Adrenal gland (tissue), 19 donors: ENCODE measurements at places on chromosomes 6 and 20. TPM values are rescaled to one million over a fixed set of nuclear protein-coding genes. Genes with fewer than 3 reads are reported as not detected.
A peak's percentile ranks its signal among the peaks of the same experiment; 100 is the strongest.

The GHRH gene
- not detected for total RNA-seq

DNA sequence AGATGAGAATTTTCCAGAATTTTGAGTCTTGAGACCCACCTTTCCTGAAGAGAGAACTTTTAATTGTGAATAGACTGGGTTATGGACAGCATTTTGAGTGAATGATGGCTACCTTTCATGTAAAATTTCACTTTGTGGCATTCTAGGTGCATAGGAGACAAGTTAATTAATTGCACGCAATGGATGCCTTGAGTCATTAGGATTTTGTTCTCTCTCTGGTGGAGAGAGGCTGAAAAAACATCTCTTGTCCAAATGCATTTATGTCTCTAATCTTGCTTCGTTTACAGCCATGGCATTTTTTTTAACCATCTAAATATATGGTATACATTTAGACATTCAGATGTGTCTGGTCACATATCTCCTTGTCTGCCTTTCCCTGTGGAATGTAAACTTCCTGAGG, 3.1 kb downstream of the RHAG start:
- H3K36me3 ChIP-seq: no peaks in the 10 kb centered on the region
- no peak for DNase-seq
- H3K27me3 ChIP-seq: no peaks in the 10 kb centered on the region
- no peaks in the 10 kb centered on the region for H3K4me1 ChIP-seq
- H3K4me3 ChIP-seq: no peak overlapping the region

The CENPB gene
- 107 TPM for total RNA-seq

- no peaks in the 10 kb centered on the region for H3K36me3 ChIP-seq
- no peak overlapping the region for H3K27ac ChIP-seq
- no peak for DNase-seq
- H3K4me1 ChIP-seq: peaks cover 24% of the 10 kb centered on the region
- H3K4me3 ChIP-seq: no peak overlapping the region
- no peaks in the 10 kb centered on the region for H3K27me3 ChIP-seq
Measured at GRCh38 chr6:154736618-154737259, 3.5 kb downstream of the SCAF8 start.

GRCh38 chr6:133953634-133954415, 801 bp downstream of the TBPL1 start:
- no peak for DNase-seq
- peak overlapping the region; percentile 93 for H3K27ac ChIP-seq
- peaks cover 23% of the 10 kb centered on the region for H3K4me1 ChIP-seq
- peak overlapping the region; percentile 86 for H3K4me3 ChIP-seq
- H3K27me3 ChIP-seq: no peaks in the 10 kb centered on the region

The MPC1 gene
- total RNA-seq: 54.8 TPM

GRCh38 chr20:36384022-36384619, 78.0 kb downstream of the DLGAP4 start:
- H3K36me3 ChIP-seq: no peaks in the 10 kb centered on the region
- no peaks in the 10 kb centered on the region for H3K4me1 ChIP-seq
- no peaks in the 10 kb centered on the region for H3K27me3 ChIP-seq
- H3K27ac ChIP-seq: no peak overlapping the region
- H3K4me3 ChIP-seq: no peak overlapping the region

The RAD21L1 gene
- not detected for total RNA-seq

The CST7 gene
- 1.6 TPM for total RNA-seq

DNA sequence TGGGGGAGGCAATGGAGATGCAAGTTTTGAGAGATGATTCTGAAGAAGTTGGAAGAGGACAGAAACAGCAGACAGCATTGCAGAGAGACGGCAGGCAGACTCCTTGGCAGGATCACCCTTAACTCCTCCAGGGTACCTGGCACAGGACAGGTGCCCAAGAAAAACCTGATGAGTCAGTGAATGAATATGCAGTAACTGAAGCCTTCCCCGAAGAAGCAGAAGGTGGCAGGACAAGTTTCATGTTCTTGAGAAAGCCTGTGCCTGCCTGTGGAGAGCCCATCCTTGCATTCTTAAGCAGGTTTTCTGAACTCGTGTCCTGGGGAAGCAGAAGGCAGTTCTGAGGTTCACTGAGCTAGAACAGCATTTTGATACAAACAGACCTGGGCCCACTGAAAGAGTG, 79.6 kb upstream of the SASH1 start:
- no peak overlapping the region for H3K4me3 ChIP-seq
- no peaks in the 10 kb centered on the region for H3K4me1 ChIP-seq
- no peaks in the 10 kb centered on the region for H3K27me3 ChIP-seq
- no peak for DNase-seq

DNA sequence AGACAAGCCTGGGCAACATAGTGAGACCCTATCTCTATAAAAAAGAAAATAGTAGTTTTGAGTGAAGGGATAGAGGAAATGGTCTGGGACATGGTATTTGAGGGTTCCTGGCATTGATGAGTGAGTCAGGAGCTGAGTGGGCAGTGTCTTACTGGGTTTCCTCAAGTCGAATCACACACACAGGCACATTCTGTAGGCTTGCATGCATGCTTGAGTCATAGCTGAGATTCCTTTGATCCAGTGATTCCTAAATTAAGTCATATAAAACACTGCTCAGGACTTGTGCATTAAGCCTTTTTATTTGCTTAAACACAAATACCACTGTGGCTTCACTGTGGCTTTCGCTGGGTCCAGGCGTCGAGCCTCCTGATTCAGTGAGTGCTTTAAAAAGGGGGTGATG, 71.8 kb upstream of the TMEM181 start:
- H3K36me3 ChIP-seq: no peaks in the 10 kb centered on the region
- no peaks in the 10 kb centered on the region for H3K4me1 ChIP-seq
- no peak overlapping the region for H3K4me3 ChIP-seq
- H3K27ac ChIP-seq: no peak overlapping the region
- no peak for DNase-seq

GRCh38 chr6:18025596-18025995, 38.2 kb upstream of the KIF13A start:
- H3K4me3 ChIP-seq: no peak overlapping the region
- DNase-seq: no peak
- H3K27me3 ChIP-seq: no peaks in the 10 kb centered on the region
- no peaks in the 10 kb centered on the region for H3K4me1 ChIP-seq
- no peaks in the 10 kb centered on the region for H3K36me3 ChIP-seq
- no peak overlapping the region for H3K27ac ChIP-seq

DNA sequence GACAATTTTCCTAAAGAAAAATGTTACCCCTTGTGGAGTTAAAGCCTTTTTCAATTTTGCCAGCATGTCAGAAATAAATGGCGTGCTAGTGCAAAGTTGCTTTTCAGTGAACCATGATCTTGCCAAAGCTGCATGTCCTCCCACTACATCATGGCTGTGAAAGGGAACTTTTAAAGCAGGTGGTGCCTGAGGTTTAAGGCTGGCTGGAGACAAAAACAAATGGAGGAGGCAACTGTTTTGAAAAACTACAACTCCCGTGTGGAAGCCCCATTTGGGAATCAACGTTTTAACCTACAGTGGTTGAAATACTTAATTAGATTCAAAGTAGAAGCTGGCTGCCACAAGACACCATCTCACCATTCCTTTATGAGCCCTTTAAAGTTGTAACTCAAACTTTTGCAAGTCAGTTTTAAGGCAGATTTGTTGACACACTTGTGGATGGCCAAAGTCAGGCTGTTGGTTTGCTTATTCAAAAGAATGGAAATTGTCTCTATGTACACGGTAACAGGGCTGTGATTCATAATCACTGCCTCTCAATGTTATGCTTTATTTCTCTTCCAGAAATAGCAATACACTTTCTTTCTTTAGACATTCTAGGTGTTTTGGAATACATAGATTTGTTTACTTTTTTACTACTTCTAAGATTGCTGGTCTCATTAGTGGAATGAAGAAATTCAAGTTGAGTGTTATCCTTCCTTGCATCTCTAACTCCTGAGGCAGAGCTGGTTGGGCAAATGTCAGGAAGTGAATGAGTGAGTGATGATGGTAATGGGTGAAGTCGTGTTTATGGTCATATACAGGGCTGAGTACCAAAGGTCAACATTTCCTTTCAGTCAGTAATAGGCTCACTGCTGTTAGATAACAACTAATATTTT, 196.4 kb upstream of the GMDS start:
- no peaks in the 10 kb centered on the region for H3K27me3 ChIP-seq
- no peak overlapping the region for H3K27ac ChIP-seq
- H3K4me3 ChIP-seq: no peak overlapping the region
- H3K4me1 ChIP-seq: no peaks in the 10 kb centered on the region
- DNase-seq: no peak

DNA sequence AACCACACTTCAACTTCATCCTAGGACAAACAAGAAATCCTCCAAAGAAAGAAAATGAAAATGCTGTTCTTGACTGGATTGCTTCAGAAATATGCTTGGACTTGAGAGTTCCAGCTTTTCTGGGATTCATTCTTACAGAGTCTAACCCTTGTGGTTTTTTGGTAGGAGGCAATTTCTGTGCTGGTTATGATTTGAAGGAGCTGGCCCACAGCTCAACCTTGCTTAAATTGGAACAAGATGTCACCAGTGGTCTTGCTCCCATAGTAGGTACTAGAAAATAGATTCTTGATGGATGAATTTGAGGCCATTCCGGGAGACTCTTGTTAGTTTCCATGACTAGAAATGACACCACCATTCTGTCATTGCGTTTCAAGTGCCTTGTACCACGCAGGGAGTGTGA, 54.3 kb upstream of the BMP6 start:
- no peaks in the 10 kb centered on the region for H3K36me3 ChIP-seq
- H3K4me1 ChIP-seq: no peaks in the 10 kb centered on the region
- H3K4me3 ChIP-seq: no peak overlapping the region
- no peaks in the 10 kb centered on the region for H3K27me3 ChIP-seq

- no peaks in the 10 kb centered on the region for H3K4me1 ChIP-seq
- H3K27ac ChIP-seq: no peak overlapping the region
- H3K4me3 ChIP-seq: no peak overlapping the region
- H3K36me3 ChIP-seq: no peaks in the 10 kb centered on the region
- no peak for DNase-seq
Measured at GRCh38 chr6:1324936-1325335, 13.0 kb downstream of the FOXQ1 start.

The DDX43 gene
- total RNA-seq: 1.1 TPM

The MDFI gene
- 15.3 TPM for total RNA-seq

GRCh38 chr6:82980086-82980485, 85.6 kb downstream of the UBE3D start:
- H3K27me3 ChIP-seq: no peaks in the 10 kb centered on the region
- H3K4me1 ChIP-seq: no peaks in the 10 kb centered on the region
- DNase-seq: no peak
- H3K4me3 ChIP-seq: no peak overlapping the region
- H3K36me3 ChIP-seq: no peaks in the 10 kb centered on the region
